Nephron progenitor cell (in vitro differentiated cells): ENCODE measurements at places on chromosomes 4 and X.

GRCh38 chrX:72604112-72604511 is 31.5 kb upstream of the HDAC8 start:
- no peaks in the 10 kb centered on the region for H3K27me3 ChIP-seq
- no peak overlapping the region for H3K27ac ChIP-seq
- H3K36me3 ChIP-seq = peaks cover 32% of the 10 kb centered on the region
- no peaks in the 10 kb centered on the region for H3K4me1 ChIP-seq
- H3K4me3 ChIP-seq = no peak overlapping the region
- no peak for DNase-seq

DNA sequence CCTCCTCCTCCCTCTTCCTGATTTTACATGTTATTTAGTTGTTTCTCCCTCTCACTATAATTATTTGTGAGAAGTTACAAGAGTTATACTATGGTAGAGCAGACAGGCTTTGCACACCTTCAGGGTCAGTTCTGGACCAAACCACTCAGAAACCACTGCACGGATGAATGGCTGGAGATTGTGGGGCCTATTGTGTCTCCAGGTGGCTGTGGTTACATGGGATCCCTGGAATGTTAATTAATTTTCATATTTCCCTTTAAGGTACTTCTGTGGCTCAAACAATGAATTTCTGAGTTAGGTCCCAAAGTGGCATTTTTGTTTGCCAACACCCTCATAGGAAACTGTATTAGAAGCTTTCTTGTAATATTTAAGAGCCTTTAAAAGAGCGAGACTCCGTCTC is 151.9 kb downstream of the BMPR1B start:
- H3K4me3 ChIP-seq = no peak overlapping the region
- no peak for DNase-seq
- peak overlapping the region; percentile 66 for H3K27ac ChIP-seq
- H3K36me3 ChIP-seq = peaks cover 9% of the 10 kb centered on the region
- H3K27me3 ChIP-seq = peaks cover 4% of the 10 kb centered on the region

- H3K36me3 ChIP-seq = no peaks in the 10 kb centered on the region
- DNase-seq = no peak
- no peak overlapping the region for H3K4me3 ChIP-seq
- H3K27me3 ChIP-seq = peaks cover 3% of the 10 kb centered on the region
- no peak overlapping the region for H3K27ac ChIP-seq
These were observed 14.7 kb upstream of the TBC1D1 start for GRCh38 chr4:37876156-37876555.

DNA sequence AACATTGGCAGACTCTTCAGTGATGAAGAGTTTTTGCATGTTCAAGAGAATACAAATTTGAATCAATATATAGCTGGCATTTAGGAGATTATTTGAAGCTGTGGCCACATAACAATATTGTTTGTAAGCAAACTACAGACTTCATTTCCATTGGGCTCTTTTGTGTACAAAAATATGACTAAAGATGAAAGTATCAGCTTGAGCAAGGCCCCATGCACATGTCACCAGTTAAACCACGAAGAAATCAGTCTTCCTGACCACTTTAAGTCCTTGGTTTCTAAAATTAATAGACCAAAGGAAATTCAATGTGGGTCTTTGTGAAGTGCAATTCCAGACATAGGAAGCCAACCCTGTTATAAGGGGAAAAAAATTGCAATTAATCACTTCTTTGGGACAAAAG is 1664.6 kb upstream of the ADGRL3 start:
- no peaks in the 10 kb centered on the region for H3K4me1 ChIP-seq
- DNase-seq = no peak
- H3K27ac ChIP-seq = no peak overlapping the region
- H3K27me3 ChIP-seq = no peaks in the 10 kb centered on the region
- no peaks in the 10 kb centered on the region for H3K36me3 ChIP-seq

- peak overlapping the region; percentile 19 for H3K27ac ChIP-seq
- H3K4me1 ChIP-seq = peaks cover 15% of the 10 kb centered on the region
- DNase-seq = no peak
- H3K4me3 ChIP-seq = no peak overlapping the region
These were observed 238.1 kb downstream of the DHRSX start for GRCh38 chrX:2262668-2263055.

- H3K27me3 ChIP-seq = peaks cover 6% of the 10 kb centered on the region
- no peak overlapping the region for H3K4me3 ChIP-seq
- no peaks in the 10 kb centered on the region for H3K4me1 ChIP-seq
These were observed 531.8 kb downstream of the IL15 start for GRCh38 chr4:142168181-142168580.

GRCh38 chr4:176638992-176639391 is 153.7 kb downstream of the VEGFC start:
- H3K27ac ChIP-seq = no peak overlapping the region
- H3K4me3 ChIP-seq = no peak overlapping the region
- H3K4me1 ChIP-seq = peaks cover 25% of the 10 kb centered on the region
- no peaks in the 10 kb centered on the region for H3K27me3 ChIP-seq

DNA sequence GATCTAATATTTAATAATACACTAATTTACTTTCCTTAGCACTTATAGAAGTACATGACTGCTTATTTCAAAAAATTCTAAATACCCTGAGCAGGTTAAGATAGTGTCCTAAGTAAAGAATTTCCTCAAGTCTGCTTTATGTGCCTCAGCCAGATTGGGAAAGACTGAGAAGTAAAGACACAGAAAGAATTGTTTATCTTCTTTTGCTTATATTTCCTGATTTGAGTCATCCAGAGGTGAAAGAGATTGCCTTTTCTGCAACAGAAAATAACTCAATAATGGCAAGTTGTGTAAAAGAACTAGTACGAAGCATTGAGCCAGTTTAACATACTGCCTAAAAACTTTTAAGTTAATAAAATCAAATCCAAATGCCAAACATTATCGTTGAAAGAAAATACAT is 45.0 kb downstream of the NAF1 start:
- no peak overlapping the region for H3K27ac ChIP-seq
- DNase-seq = no peak
- no peaks in the 10 kb centered on the region for H3K27me3 ChIP-seq

DNA sequence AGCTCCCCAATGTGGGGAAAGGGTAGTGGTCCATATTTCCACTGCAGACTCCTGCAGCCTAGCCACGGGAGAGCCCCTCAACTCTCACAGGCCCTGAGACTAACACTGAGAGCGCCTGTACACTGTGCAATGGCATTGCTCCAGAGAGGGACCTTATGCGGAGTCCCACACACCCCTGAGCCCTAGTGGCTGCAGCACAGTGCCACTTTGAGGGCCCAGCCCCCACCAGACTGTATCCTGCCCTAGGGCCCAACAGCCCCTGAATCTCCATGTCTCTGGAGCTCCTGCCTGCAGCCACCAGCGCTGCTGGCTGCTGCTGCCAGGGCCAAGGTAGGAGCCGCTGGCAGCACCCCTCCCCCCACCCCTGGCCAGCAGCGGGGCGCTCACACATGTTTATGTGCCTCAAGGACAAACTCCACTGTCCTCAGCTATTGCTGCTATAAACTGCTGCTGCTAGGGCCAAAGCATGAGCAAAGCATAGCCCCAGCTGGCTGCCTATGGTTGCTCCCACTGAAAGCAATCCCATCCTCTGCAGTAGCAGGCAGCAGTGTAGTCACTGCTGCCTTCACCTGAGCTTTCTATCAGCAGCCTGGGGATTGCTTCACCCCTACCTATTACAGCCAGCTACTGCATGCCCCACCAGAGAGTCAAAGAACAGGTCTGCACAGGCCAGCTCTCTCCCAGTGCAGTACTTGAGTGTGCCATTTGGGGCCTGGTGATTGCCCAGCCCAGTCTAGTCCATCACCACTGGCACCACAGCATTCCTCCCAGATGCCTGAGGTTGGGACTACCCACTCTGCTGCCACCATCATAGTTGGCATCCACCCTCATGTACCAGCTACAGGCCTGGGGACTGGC is 24.3 kb downstream of the TMEM154 start:
- H3K27me3 ChIP-seq = peaks cover 3% of the 10 kb centered on the region
- peaks cover 35% of the 10 kb centered on the region for H3K36me3 ChIP-seq
- DNase-seq = no peak
- H3K4me1 ChIP-seq = peaks cover 17% of the 10 kb centered on the region

- H3K4me1 ChIP-seq = no peaks in the 10 kb centered on the region
- DNase-seq = no peak
- H3K27ac ChIP-seq = no peak overlapping the region
- no peaks in the 10 kb centered on the region for H3K27me3 ChIP-seq
- H3K4me3 ChIP-seq = no peak overlapping the region
- no peaks in the 10 kb centered on the region for H3K36me3 ChIP-seq
These were observed 42.9 kb upstream of the HS3ST1 start for GRCh38 chr4:11471618-11472017.

DNA sequence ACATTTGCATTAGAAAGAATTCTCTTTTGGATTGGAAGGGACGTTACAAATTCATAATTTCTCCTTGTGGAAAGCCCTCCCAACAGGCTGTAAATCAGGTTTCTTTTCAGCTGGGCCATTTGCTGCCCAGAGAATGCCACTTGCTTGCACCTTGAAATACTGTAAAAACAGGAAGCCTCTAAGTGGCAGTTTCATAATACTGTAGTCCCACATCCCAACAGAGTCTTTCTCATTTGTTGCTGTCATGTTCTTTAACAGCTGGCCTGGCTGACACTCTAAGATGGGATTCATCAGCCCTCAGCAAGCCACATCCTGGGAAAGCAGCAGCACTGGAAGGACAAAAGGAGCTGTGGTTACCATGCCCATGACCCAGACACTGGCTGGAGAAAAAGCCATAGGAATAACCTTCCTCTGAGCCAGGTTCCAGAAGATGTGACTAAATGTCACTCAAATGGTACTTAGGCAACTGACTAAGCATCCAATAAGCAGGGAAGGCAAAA is 221.9 kb upstream of the MBNL3 start:
- no peak for DNase-seq
- H3K4me1 ChIP-seq = peaks cover 61% of the 10 kb centered on the region
- H3K27me3 ChIP-seq = peaks cover 6% of the 10 kb centered on the region
- H3K27ac ChIP-seq = no peak overlapping the region
- H3K4me3 ChIP-seq = no peak overlapping the region

- H3K27ac ChIP-seq = no peak overlapping the region
- H3K4me3 ChIP-seq = no peak overlapping the region
- DNase-seq = no peak
- H3K36me3 ChIP-seq = no peaks in the 10 kb centered on the region
These were observed 314.3 kb upstream of the FGF13 start for GRCh38 chrX:139025816-139026215.

- DNase-seq = no peak
- no peaks in the 10 kb centered on the region for H3K4me1 ChIP-seq
- H3K36me3 ChIP-seq = no peaks in the 10 kb centered on the region
- H3K27ac ChIP-seq = no peak overlapping the region
These were observed 73.9 kb upstream of the FSTL5 start for GRCh38 chr4:162237676-162238075.

GRCh38 chr4:8912089-8912455 is 40.4 kb upstream of the HMX1 start:
- H3K4me3 ChIP-seq = no peak overlapping the region
- H3K27ac ChIP-seq = no peak overlapping the region
- no peak for DNase-seq
- H3K4me1 ChIP-seq = peaks cover 9% of the 10 kb centered on the region

DNA sequence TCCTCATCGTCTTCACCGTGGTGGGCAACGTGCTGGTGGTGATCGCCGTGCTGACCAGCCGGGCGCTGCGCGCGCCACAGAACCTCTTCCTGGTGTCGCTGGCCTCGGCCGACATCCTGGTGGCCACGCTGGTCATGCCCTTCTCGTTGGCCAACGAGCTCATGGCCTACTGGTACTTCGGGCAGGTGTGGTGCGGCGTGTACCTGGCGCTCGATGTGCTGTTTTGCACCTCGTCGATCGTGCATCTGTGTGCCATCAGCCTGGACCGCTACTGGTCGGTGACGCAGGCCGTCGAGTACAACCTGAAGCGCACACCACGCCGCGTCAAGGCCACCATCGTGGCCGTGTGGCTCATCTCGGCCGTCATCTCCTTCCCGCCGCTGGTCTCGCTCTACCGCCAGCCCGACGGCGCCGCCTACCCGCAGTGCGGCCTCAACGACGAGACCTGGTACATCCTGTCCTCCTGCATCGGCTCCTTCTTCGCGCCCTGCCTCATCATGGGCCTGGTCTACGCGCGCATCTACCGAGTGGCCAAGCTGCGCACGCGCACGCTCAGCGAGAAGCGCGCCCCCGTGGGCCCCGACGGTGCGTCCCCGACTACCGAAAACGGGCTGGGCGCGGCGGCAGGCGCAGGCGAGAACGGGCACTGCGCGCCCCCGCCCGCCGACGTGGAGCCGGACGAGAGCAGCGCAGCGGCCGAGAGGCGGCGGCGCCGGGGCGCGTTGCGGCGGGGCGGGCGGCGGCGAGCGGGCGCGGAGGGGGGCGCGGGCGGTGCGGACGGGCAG is 792 bp downstream of the ADRA2C start:
- H3K36me3 ChIP-seq = no peaks in the 10 kb centered on the region
- H3K4me1 ChIP-seq = peaks cover 31% of the 10 kb centered on the region
- peak overlapping the region; percentile 86 for H3K4me3 ChIP-seq
- peaks cover 47% of the 10 kb centered on the region for H3K27me3 ChIP-seq
- H3K27ac ChIP-seq = no peak overlapping the region

- peaks cover 13% of the 10 kb centered on the region for H3K36me3 ChIP-seq
- peaks cover 12% of the 10 kb centered on the region for H3K4me1 ChIP-seq
- no peak overlapping the region for H3K4me3 ChIP-seq
- H3K27ac ChIP-seq = no peak overlapping the region
These were observed 24.4 kb downstream of the UCHL1 start for GRCh38 chr4:41281038-41281634.

- DNase-seq = no peak
- no peak overlapping the region for H3K27ac ChIP-seq
- H3K36me3 ChIP-seq = no peaks in the 10 kb centered on the region
- H3K4me1 ChIP-seq = no peaks in the 10 kb centered on the region
- no peak overlapping the region for H3K4me3 ChIP-seq
- H3K27me3 ChIP-seq = no peaks in the 10 kb centered on the region
These were observed 66.4 kb downstream of the ARAP2 start for GRCh38 chr4:36177946-36178345.

DNA sequence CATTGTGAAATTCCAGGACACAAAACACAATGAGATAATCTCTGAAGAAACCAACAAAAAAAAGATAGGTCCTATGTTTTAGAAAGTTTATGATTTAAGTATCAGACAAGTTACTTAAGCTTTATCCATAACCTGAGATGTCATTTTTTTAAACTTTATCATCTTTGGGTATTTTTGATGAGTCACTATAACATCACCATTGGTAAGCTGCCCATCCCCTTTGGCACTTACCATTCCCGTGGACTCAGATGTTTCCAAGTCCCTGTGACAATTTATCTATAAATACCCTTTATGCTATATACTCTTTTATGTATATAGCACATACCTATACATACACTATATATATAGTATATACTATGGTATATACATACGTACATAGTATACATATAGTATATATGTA is 198.9 kb upstream of the GEMIN8 start:
- DNase-seq = no peak
- H3K4me3 ChIP-seq = no peak overlapping the region
- H3K4me1 ChIP-seq = no peaks in the 10 kb centered on the region
